ENCODE measurements at places on chromosomes 3 and 15.

- DNase-seq, result no peak
These were observed 16.6 kb downstream of the KLF15 start for GRCh38 chr3:126340596-126340942.

DNA sequence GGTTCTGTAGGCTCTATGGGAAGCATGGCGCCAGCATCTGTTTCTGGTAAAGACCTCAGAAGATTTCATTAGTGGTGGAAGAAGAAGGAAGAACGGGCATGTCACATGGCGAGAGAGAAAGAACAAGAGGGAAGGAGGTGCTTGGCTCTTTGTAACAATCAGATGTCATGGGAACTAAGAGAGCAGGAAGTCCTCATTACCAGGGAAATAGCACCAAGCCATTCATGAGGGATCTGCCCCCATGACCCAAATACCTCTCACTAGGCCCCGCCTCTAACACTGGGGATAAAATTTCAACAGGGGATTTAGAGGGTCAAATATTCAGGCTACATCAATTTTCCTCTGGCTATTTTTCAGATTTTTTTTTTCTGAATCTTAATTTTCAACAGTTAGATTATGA is 954.3 kb downstream of the SQOR start:
- no peak for DNase-seq

DNA sequence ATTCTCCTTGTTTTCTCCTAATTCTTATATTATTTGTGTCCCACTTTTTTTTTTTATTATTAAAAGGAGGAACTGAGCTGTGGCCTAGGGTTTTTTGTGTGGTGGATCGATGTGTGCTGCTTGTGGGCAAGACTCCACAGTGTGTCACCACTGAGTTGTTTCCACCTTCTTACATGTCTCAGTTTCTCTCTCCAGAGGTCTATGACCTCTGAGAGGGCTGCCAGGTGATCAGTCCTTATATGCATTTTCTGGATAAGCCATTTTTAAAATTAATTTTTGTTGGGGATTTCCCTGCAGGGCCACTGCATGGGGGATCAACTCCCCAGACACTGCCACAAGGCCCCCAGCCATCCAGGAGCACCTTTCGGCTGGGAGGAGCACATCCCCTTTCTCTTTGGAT is 27.8 kb downstream of the IQCF6 start:
- DNase-seq, result no peak

- DNase-seq, result no peak
These were observed 54.9 kb upstream of the DPPA4 start for GRCh38 chr3:109392293-109392692.

GRCh38 chr15:90184786-90185704 is 16.1 kb upstream of the SEMA4B start:
- peak; percentile 62 for DNase-seq

- no peak for DNase-seq
These were observed 28.4 kb downstream of the TMEM44 start for GRCh38 chr3:194604837-194605236.

DNA sequence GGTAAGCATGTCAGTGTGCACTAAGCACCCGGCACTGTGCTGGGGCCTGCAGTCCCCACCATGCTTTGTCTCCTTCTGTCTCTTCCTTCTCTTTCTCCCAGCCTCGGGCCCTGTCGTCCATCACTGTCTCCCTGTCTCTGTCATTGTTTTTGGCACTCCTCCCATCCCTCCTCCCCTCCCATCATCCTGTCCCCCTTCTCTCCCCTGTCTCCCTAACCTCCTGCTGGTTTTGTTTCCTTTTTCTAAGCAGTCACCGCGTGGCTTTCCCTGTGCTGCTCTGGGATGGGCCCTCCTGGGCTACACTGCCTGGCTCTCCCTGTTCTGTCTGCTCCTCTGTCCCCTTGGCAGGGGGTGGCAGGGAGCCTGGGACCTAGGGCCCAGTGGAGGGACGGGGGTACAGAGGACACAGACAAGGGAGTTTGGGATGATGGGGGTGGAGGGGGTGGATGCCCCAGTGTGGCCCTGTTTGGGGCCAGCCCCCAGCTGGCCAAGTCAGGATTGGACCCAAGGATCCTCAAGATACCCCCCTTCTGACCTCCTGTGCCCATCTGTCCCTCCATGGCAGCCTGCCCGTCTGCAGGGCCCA is 5.7 kb downstream of the CHST13 start:
- no peak for DNase-seq

DNA sequence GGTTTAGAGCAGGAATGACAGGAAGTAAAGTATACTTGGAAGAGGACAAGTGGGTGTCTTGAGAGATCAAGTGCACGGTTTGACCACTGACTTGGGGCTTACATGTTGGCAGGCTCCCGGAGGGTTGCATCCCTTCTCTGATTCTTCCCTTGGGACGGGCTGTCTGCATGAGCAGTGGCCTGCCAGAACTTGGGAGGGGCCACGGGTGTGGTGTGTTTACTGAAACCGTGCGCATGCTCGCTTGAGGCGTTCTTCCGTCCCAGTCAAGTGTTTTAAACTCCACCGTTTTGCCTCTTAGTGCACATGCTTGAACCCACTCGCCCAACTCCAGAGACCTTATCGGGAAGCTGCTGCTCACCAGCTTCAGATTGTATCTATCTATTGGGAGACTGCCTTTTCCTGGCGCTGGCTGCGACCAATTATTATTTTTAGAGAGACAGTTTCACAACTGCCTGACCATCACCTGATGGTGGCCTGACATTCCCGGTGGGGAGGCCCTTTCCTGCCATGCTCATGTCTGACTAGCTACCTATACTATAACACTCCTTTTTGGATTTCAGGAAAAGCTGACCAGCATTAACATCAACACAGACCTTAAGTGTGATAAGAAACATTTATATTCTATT is 14.9 kb upstream of the C3orf22 start:
- DNase-seq, result no peak

GRCh38 chr3:138442433-138442832 is 8.0 kb downstream of the ESYT3 start:
- no peak for DNase-seq

DNA sequence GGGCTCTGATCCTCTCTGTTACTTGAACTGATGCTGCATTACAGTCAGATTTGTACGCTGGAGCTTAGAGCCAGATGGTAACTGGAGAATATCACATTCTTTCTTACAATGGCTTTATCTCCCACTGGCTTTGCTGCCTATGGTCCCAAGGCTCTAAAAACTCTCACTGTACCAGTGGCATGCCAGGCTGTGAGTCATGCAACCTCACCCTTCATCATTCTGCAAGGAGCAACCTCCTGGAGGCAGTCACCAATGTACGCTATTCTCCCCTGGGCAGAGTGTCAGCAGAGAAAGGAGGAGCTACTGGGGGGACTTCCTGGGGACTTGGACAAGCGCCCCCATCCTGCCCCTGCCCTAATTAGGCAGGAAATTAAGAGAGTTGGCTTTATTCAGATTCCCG is 97.9 kb upstream of the EIF1B start:
- DNase-seq, result no peak

- DNase-seq, result no peak
These were observed 151.1 kb downstream of the GABRB3 start for GRCh38 chr15:26621816-26622215.

DNA sequence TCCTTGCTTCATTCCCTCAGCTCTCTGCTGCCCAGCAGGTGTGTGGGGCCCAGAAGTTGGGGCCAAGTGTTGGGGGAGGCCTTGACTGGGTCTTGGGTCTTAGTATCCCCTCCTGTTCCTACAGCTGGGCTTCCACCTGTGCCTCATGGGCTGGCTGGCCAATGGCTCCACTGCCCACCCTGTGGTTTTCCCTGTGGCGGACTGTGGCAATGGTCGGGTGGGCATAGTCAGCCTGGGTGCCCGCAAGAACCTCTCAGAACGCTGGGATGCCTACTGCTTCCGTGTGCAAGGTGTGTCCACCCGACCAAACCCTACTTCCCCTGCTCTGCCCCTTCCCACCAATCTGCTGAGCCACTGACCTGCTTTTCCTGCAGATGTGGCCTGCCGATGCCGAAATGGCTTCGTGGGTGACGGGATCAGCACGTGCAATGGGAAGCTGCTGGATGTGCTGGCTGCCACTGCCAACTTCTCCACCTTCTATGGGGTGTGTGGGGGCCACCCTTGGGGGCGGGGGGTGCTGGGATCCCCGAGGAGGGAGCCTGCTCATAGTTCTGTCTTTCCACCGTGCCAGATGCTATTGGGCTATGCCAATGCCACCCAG is 10.9 kb downstream of the NT5DC2 start:
- no peak for DNase-seq

- no peak for DNase-seq
These were observed 35.5 kb downstream of the IL5RA start for GRCh38 chr3:3074551-3075257.

DNA sequence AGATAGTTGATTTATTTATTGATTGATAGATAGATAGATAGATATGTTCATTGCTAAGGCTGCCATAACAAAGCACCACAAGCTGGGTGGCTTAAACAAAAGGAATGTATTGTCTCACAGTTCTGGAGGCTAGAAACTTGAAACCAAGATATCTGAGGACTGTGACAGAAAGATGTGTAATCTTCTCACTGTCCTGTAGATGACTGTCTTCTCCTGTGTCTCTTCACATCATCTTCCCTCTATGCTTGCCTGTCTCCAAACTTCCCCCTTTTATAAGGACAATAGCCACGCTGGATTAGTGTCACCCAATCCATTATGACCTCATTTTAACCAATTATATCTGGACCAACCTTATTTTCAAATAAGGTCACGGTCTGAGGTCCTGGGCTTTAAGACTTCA is 40.9 kb downstream of the GNB4 start:
- no peak for DNase-seq

DNA sequence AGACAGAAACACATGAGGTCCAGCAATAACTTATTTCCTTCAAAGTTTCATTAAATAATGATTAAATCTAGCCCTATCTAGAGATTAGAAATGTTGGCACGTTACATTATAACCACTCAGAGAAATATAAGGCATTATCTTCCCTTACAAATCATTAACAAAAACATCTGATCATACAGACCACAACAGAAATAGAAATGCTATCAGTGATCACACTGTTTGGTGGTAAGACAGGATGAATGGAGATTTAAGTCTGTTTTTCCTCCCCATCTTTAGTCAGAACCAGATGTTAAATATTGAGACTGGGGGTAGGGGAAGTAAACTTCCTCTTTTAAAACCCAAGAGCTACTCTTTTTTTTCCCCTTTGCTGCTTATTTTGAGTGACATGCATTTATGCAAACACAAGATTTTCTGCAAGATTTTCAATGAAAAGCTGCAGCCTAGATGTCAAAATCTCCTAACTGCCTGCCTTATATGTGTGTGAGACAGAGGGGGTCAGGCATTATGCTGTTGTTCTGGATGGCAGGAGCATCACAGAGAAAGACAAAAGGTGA is 70.4 kb downstream of the CBLB start:
- DNase-seq, result no peak
